ENCODE measurements at places on chromosomes 16 and 17.

DNA sequence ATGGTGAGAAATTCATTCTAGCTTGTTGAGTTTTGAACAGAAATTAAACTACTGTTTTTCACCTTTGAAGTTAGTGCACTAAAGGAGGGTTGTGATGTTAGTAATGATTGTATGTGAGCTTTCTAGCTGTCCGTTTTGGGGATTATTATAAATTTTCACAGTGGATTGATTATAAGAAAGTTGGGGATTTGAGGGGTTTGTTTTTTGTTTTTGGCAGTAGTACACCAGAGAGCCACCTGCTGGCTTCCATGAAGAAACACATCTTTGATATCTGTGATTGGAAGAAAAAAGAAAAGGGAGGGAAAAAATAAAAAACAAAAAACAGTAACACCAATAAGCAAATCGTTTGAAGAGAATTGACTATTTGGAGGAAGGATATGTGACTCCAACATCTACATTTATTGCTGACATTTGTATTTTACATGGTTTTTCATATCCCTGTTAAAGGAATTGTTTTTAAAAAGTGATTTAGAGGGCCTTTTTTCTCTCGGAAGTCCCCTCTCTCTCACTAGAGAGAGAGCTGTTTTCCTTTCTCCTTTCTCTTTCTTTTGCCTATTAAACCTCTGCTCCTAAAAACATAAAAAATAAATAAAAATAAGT lies 1469.5 kb upstream of the GOT2 start:
- DNase-seq: no peak

- peak; percentile 54 for DNase-seq
Measured at GRCh38 chr17:17363638-17364337, 60.6 kb downstream of the NT5M start.

DNA sequence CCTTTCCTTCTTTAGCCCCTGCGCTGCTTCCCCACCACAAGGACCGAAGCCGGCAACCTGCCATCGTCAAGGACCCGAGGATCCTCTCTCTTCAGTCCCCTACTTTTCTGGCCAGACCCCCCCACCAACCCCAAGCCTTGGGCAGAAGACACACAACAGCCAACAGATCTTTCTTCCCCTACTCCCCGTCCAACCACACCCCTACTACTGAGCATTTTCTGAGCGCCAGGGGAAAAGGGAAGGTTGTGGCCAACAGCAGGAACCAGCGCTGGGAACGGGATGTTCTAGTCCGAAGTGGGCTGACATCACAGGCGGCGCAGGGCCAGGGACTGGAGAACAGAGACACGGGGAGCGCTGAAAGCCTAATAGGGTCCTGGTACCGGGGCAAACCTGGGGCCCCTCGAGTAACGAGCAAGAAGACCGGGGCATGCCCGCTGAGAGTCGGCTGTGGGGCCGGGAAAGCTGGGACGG lies 528 bp downstream of the PER1 start:
- DNase-seq: peak; percentile 79

GRCh38 chr17:55280212-55280611 lies 15.5 kb downstream of the HLF start:
- DNase-seq: no peak

GRCh38 chr17:27919079-27919478 lies 25.9 kb upstream of the LYRM9 start:
- DNase-seq: no peak

DNA sequence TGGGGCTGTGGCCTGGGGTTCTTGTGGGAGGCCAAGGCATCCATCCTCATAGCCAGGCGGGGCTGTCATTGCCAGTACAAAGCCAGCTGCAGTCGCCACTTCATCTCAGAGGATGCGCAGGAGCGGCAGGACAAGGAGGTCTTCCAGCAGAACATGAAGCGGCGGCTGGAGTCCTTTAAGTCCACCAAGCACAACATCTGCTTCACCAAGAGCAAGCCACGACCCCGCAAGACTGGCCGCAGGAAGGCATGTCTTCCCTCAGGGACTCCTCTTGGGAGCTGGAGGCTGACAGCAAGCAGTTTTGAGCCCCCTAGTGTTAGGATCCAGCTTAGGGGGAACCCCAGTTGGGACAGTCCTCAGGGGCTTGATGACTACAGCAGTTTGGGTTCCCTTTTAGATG lies 15.1 kb upstream of the PLEKHG4 start:
- DNase-seq: no peak

DNA sequence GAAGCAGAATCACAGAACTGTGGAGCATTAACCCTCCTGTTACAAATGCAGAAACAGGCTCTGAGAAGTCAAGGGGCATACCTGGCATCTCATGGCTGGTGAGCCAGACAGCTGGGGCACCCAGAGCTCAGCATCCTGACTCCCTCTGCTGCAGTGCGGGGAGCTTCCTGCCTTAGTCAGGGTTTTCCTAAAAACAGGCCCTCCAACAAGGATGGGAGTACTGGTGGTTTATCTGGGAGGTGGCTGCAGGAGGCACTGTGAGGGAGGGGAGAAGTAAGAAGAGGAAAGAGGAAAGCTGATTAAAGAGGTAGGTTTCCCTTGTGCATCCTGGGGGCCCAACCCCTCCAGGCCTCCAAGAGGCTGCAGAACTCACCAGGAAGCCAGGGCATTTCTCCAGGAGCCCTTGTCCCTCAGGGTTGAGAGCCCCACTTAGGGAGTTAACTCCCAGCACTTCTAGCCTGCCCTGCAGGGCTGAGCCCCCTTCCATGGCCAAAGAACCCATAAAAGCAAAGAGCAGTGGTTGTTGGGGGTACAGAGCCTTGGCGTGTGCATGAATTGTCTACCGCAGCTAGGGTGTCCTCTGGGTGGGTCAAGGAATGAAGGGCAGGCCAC lies 261.5 kb upstream of the RPL38 start:
- no peak for DNase-seq

GRCh38 chr17:58376472-58377000 lies 24.5 kb upstream of the SUPT4H1 start:
- DNase-seq: no peak

All from Peyer's patch (tissue), 4 donors.